NCI-H2029 treated with DMSO at 0.1 percent for 48 hours (cell line): ENCODE measurements at places on chromosomes 4 and X.

- DNase-seq, result no peak
These were observed 82.6 kb downstream of the BLTP1 start for GRCh38 chr4:122234686-122235085.

DNA sequence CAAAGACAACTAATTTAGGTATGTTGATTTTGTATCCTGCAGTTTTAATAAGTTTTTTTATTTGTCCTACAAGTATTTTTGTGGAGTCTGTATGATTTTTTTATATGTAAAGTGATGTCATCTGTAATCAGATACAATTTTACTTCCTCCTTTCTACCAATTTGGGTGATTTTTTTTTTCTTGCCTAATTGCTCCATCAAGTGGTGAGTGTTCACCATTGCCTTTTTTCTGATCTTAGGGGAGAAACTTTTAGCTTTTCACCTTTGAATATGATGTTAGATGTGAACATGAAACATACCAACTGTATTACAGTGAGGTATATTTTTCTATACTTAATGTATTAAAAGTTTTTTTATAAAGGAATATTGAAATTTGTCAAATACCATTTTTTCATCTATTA lies 362.3 kb downstream of the PABPC4L start:
- no peak for DNase-seq

- DNase-seq, result no peak
These were observed 2.5 kb downstream of the POU3F4 start for GRCh38 chrX:83510510-83511062.

DNA sequence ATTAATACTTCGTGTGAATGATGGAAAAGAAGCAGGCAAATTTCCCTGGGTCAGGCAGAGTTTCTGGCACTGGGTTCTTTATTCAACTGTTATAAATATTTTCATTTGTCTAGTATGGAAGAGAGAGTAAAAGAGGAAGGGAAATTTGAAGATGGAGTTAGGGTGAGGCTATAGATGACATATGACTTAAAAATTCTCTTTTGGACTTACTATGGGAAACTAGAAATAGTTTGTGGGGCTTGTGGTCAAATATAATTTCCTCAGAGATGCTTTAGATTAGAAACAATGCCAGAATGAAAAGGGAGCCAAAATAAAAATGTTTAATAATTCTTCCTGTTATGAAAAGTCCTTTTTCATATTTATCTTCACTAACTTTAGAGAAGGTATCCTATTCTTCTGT lies 103.2 kb downstream of the GC start:
- DNase-seq, result no peak

GRCh38 chr4:7798178-7798995 lies 141.3 kb downstream of the AFAP1 start:
- DNase-seq, result no peak

DNA sequence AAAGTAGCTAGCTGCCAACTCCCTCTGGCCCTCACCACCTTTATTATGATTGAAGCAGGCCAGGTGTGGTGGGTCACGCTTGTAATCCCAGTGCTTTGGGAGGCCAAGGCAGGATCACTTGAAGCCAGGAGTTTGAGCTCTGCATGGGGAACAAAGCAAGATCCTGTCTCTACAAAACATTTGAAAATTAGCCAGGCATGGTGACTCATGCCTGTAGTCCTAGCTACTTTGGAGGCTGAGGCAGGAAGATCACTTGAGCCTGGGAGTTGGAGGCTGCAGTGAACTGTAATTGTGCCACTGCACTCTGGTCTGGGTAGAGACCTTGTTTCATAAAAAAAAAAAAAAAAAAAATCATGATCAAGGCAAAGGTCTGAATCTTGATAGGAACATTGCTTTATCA lies 467.0 kb upstream of the DIPK2B start:
- no peak for DNase-seq

DNA sequence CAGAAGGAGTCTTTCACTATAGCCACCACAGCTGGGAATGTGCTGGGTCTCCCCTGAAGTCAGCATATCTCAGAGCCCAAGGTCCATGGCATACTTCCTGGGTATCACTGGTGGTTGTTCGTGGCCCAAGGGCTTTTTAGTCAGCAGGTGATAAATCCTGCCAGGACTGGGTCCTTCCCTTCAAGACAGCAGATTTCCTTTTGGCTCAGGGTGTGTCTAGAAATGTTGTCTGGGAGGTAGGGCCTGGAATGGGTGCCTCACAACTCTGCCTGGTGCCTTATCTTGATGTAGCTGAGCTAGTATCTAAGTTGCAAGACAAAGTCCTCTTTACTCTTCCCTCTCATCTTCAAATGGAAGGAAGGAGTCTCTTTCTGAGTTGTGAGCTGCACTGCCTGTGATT lies 102.4 kb upstream of the TMLHE start:
- no peak for DNase-seq

- no peak for DNase-seq
These were observed 30.3 kb upstream of the SLC2A9 start for GRCh38 chr4:10051517-10052135.

DNA sequence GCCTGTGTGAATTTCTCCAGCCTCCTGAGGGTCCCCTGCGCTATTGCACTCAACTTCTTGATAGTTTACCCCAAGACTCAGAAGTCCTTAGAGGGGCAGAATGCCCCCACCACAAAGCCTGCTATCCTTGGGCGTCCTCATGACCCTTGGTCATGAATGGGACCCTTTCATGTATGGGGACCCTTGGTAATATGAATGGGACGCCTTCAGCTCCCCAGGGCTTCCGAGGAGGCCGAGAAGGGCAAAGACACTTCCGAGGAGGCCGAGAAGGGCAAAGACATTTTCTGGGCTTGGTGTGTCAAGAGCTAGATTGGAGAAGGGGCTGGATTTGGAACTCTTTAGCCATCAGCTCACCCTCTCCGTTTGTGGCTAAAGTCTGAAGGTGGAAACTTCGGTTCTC lies 8.6 kb downstream of the SHOX start:
- DNase-seq, result no peak

- DNase-seq, result no peak
These were observed 60.8 kb upstream of the ESX1 start for GRCh38 chrX:104315555-104315954.

DNA sequence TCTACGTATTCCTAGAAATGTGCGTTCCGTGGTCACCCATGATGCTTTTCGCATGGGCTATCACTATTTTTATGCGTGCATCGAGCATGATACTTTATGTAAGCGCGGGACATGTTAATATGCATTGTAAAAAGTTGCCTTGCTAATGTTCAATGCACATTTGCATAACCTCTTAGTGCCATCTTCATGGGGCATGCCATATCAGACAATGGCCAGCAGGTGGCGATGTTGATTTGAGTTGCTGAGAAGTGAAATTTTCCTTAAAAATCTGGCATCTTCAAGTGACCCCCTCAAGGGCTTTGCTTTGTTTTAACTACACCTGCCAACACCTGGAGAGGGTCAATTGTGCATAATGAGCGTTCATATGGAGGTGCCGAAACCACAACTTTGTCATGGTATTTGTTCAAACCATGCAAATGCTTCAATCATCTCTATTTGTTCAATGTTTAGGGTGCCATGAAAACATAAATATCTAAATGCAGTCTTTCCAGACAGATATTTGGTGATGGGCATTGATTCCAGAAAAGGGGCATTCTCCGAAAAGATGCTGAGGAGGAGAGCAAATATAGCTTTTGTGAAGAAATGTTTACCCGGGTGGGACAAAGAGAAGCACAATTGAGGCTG lies 833.9 kb upstream of the PRKX start:
- DNase-seq, result no peak

DNA sequence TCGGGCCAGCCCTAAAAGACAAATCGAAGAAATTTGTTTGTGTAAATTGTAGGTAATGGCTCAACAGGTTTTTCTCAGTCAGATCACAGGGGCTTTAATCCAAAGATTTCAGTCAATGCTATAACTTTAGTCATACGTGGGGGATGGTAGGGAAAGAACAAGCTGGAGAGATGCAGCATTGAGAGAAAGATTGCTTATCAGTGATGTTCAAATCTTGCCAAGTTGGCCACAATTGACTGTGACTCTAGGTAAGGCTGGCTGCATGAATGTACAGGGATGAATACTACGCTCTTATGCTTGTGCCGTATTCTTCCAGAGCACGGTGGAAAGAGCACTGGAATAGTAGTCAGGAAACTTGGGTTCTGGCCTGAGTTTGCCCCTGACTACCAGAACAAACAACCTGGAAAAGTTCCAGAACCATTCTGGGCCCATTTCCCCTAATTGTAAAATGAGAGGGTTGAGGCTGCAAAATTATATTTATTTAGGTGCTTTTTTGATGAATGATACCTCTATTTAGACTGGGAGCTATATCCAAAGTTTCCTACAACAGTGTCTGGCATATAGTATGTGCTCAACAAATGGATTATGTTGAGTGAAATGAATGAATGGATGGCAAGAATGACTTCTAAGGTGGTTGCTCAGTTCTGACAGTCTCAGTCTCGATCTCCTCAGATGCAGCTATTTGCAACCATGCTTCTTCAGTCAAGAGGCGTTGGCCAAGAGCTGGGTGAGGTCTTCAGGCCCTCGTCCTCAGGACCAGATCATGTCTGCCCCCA lies 44.4 kb downstream of the TSC22D3 start:
- DNase-seq, result no peak

DNA sequence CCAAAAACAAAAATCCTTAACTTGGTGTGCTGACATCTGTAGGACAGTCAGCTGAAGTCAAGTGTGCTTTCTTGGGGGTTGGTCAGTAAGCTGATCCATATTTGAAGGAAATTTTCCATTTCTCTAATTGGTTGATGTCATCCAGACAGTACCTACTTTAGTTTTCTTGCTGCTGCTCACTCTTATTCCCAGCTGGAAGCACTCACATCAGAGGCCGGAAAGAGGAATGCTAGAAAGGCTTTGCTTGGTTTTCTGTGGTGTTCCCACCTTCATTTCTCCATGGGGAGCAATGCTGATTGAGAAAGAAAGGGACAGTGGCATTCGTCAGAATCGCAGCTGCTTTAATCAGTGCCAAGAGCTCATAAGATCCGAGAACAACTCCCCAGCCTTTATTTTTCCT lies 227.0 kb downstream of the C4orf33 start:
- no peak for DNase-seq

DNA sequence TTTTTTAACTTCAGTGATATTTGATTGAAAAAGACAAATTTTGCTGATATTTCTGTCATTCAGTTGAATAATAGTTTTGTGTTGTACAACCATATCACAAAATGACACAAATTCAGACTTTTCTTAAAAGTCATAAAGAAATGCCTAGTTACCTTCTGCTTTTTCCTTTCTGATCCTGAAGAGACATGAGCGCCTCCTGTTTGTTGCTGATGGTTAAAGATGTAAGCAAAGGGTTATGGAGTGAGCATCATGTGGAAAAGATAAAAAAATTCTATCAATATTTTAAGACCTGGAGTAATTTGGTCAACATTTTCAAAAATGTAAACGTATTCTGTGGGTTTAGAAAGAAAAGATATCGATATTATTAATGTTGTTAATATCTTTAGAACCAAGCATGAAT lies 669.9 kb upstream of the NR3C2 start:
- DNase-seq, result no peak

GRCh38 chr4:93346840-93347239 lies 481.7 kb upstream of the ATOH1 start:
- DNase-seq, result no peak

DNA sequence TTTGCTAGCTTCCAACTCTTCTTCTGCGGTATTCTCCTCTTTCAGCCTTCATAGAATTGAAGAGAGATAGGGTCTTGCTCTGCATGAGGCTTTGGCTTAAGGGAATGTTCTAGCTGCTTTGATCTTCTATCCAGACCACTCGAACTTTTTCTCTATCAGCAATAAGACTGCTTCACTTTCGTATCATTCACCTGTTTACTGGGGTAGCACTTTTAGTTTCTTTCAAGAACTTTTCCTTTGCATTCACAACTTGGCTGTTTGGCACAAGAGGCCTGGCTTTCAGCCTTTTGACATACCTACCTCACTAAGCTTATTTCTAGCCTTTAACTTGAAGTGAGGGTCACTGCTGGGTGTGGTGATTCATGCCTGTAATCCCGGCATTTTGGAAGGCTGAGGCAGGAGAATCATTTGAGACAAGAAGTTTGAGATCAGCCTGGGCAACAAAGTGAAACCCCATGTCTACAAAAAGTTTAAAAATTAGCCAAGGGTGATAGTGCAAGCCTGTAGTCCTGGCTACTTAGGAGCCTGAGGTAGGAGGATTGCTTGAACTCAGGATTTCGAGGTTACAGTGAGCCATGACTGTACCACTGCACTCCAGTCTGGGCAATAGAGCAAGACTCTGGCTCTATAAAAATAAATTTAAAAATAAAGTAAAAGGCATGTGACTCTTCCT lies 47.1 kb upstream of the HPGDS start:
- DNase-seq, result no peak

GRCh38 chr4:176818531-176818930 lies 25.8 kb upstream of the VEGFC start:
- DNase-seq, result no peak

DNA sequence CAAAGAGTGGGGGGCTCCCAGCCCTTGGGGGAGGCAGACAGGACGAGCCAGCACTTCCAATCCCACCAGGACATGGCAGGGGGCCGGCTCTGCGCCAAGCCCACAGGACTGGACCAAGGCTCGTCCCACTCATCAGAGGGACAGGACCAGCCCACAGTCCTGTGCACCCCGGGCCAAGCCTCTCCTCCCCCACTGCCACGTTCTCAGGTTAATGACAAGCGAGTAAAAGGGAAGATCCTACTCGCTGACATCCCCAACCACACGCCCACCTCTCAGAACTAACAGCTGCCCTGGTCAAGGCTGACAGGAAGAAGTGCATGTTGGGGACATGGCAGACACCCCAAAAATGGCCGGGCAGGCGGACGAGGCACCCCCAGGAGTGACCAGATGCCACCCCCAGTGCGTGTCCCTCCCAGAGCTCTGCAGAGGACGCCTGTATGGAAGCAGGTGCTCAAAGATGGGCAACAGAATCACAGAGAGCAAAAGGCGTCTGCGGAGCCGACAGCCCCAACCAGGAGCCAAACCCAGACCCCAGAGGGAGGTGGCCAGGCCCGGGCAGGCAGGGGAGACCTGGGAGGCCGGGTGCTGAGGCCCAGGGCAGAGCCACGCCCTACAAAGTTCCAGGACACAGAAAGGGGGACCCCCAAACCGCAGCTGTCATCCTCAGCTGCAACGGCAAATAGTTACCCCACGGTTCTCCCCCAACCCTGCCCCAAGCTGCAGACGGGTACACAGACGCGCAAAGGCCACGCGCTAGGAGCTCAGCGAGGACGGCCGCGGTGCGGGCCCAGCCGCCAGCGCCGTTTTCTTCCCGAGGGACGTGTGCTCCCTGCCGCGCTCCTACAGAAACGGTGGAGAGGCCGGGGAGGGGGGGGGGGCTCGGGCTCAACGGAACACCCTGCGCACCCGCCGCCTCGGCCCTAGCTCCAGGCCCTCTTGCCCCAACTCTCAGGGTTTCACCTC lies 1.7 kb downstream of the CTBP1 start:
- no peak for DNase-seq

DNA sequence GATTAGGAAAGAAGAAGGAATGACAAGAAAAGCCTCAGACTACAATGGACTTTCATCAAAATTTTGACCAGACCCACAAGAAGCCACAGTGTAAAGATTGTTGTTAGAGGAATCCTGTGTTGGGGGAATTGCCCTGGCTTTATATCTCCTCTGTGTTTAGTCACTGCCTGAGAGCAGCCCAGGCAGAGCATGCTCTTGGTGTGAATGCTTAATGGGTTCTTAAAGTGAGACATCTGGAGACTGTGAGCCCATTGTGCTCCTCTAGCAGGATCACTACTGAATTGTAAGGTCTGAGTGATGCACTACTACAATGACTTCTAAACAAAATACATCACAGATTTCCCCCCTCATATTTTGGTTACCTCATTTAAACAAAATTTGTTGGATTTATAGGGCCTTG lies 1860.5 kb upstream of the ADGRL3 start:
- no peak for DNase-seq
